ENCODE measurements at places on chromosomes 7 and 10. TPM values are rescaled to one million over a fixed set of nuclear protein-coding genes. Genes with fewer than 3 reads are reported as not detected.

The TMEM196 gene
- not detected for total RNA-seq

The TAX1BP1 gene
- 156 TPM for total RNA-seq

The RRP12 gene
- 17.7 TPM for total RNA-seq

The TWIST1 gene
- 99.5 TPM for total RNA-seq

The EBLN1 gene
- total RNA-seq, result not detected

The ARHGAP22 gene
- 4.8 TPM for total RNA-seq

The LIPF gene
- total RNA-seq, result not detected

The ATE1 gene
- 29.5 TPM for total RNA-seq

The DNAJC12 gene
- 19.0 TPM for total RNA-seq

Data from breast epithelium (tissue), 4 donors.